ENCODE measurements at places on chromosomes 3 and 15. TPM values are rescaled to one million over a fixed set of nuclear protein-coding genes. Genes with fewer than 3 reads are reported as not detected.

Gene SPRED1
- 74.9 TPM for total RNA-seq

Gene VGLL3
- 116 TPM for total RNA-seq

Gene ZNF280D
- 53.9 TPM for total RNA-seq

Gene TGFBR2
- total RNA-seq, result 54.2 TPM

Gene FBXO40
- 2.2 TPM for total RNA-seq

Gene TBL1XR1
- total RNA-seq, result 134 TPM

Gene XCR1
- 0.24 TPM for total RNA-seq

Measured in umbilical cord (tissue), 2 donors.